ENCODE measurements at places on chromosomes 1 and 21. TPM values are rescaled to one million over a fixed set of nuclear protein-coding genes. Genes with fewer than 3 reads are reported as not detected.

ZNF281 gene
- total RNA-seq = 17.5 TPM

DNA sequence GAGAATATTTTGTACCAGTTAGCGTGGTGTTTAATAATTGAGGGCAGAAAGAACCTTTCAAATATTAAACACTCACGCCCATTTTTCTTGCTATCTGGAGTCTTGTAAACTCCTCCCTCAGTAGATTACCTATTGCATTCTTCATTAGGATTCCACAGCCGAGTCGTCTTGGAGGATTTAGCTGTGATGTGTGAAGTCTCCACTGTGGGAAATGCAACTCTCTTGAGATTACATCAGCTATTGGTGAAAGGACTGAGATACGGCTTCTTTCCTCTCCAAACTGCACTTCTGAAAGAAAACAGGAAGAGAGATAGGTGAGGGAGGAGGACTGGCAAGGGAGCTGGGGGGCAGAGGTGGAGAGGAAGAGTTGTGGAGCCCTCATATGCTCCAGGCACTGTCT lies 36.1 kb downstream of the ACTA1 start:
- DNase-seq = no peak

TCEA3 gene
- not detected for total RNA-seq

DNA sequence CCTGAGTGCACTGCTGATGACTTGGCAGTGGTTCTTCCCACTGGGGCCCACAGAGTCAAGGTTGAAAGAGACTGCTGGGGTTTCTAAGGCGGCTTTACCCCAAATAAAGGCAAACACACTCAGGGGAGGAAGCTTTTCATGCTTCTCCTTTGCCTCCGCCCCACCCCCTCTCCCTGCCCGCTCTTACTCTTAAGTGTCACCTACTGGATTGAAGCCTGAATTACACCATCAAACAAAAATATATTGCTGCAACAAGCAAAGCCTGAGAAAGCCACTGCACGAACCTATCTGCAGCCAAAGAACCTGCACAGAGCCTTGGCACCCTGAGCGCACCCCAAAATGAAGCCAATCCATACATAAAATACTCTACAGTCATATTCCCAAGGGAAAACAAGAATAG lies 63.1 kb downstream of the PTGFR start:
- DNase-seq = peak; percentile 0

S100A9 gene
- 88.9 TPM for total RNA-seq

- DNase-seq = peak; percentile 43
Observed at GRCh38 chr1:95084317-95085176, 11.8 kb upstream of the ALG14 start.

GRCh38 chr1:230283678-230284077 lies 142.5 kb downstream of the PGBD5 start:
- no peak for DNase-seq

NPHS2 gene
- not detected for total RNA-seq

GRCh38 chr1:241131636-241132194 lies 225.3 kb downstream of the RGS7 start:
- no peak for DNase-seq

DNA sequence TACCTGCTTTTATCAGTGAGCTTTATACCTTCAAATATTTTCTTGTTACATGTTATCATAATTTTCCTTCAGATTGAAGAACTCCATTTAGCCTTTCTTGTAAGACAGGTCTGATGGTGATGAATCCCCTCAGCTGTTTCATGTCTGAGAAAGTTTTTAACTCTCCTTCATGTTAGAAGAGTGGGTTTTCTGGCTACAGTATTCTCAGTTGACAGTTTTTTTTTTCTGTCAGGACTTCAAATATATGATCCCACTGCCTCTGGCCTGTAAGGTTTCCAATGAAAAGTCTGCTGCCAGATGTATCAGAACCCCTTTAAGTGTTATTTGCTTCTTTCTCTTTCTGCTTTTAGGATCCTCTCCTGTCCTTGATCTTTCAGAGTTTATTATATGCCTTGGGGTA lies 248.2 kb downstream of the LBR start:
- DNase-seq = peak; percentile 9

- peak; percentile 3 for DNase-seq
Observed at GRCh38 chr1:101748077-101748476, 248.6 kb downstream of the OLFM3 start.

- DNase-seq = no peak
Observed at GRCh38 chr1:229627003-229627402, 956 bp downstream of the URB2 start.

SH2D1B gene
- total RNA-seq = under 0.01 TPM

GRCh38 chr1:55559161-55559611 lies 344.0 kb upstream of the USP24 start:
- DNase-seq = no peak

DNA sequence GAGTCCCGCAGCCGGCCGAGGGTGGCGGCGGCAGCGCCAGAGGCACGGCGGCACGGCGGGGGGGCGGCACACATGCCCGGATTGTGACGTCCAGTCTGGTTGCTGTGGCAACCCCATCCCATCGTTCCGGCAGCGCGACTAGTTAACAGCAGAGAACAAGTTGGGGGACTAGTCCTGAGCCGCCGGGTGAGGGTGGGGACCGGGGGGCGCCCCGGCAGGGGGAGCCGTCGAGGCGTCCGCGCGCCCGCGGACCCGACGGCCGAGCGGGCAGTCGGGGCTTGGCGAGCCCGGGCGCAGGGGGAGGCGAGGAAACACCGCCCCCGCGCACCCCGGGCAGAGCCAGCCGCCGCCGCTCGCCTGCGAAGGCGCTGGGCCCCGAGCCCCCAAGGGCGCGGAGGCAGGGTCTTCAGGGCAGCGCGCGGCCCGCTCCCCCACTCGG lies at the start of gene CHD5:
Gene CHD5, minus strand, starts transcription at position 54 of the 439 bp plus-strand sequence. CDS start 298 bp downstream, outside the sequence.
- DNase-seq = no peak

DNA sequence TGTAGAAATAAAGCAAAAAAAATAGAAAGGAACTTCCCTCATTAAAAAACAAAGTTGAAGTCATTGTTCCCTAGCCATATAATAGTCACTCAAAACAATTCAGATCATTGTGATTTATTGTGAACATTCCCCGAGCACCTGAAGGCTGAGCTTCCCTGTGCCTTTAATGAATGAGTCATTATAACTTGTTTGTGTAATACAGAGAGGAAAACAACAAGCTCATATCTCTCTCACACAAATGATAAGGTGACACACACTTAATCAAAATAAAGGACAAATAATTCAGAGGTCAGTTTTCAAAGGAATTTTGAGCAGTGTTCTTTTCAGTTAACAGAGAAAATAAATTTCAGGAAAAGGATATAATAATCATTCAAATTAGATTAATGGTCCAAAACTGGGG lies 326.2 kb downstream of the DUSP10 start:
- no peak for DNase-seq

GRCh38 chr1:184297244-184297750 lies 89.5 kb upstream of the C1orf21 start:
- no peak for DNase-seq

FAM72C gene
- total RNA-seq = not detected

CD5L gene
- total RNA-seq = not detected

RBM11 gene
- 4.3 TPM for total RNA-seq

DNA sequence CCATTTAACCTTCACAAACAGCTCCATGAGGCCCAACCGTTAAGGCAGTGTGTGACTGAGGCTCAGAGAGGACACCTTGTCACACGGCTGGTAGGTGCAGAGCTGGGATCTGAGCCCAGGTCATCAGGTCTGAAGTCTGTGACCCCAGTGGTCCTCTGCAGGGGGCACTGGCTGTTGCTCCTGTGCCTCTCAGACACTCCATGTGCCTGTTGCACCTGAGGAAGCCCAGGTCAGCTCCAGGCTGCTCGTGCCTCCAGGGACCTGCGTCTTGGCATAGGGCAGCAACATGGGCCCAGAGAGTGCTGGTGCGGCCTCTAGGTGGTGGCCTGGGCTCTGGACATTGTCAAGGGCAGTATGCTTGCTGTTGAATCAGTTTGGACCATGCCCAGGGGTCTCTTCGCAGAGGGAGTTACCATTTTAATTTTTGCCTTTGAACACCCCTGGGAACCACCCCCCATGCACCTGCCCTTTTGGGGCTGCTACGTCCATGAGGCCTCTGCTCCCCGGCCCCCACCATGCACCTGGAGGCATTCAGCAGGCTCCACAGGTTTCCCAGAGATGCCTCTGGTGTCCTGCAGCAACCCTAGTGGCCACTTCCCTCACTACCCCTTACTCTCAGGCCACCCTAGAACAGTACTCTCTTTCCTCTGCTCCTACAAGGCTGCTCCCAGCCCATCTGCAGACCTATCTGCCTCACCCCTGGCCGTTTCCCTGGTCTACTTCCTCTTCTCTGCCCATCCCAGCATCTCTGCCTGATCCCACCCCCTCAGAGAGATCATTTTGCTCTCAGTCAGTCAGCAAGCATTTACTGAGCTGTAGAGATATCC lies 25.2 kb upstream of the EPS8L3 start:
- no peak for DNase-seq

HSD3B2 gene
- not detected for total RNA-seq

SLC25A44 gene
- 13.2 TPM for total RNA-seq

MRPL24 gene
- 16.2 TPM for total RNA-seq

DNA sequence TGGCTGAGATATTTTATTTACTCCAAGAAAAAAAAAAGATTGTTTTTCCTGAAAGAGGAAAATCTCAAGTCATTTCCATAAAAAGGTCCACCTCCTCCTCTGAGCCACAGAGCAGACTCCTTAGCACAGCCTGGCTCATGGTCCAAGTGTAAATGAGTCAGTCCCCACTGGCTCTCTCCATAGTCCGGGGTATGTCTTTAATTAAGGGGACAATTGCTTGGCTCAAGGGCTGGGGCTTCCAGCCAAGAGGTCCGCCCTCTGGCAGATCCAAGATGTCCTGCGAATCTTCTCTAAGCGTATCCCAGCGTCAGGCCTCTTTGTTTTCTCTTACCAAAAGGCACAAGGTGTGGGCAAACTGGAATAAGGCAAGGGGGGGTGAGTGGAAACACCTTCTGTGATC lies 33.3 kb downstream of the FOXD2 start:
- no peak for DNase-seq

DNA sequence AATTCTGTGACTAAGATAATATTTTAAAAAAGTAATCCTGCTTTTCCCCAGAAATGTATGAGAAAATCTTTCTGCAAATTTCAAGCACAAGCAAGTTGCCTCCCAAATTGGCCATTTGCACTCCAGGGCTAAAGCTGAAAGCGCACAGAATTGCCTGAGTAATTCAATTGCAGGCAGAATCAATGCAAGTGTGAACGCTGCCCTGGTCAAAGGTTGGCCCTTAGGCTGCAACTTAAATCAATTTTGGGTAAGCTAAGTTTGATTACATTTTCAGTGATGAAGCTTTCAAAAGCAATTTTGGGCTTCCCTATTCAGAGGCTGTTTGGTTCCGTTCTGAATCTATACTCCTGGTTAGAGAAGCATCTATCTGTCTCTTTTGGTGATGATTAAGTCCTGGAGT lies 501.8 kb upstream of the ZRANB2 start:
- DNase-seq = no peak

DNA sequence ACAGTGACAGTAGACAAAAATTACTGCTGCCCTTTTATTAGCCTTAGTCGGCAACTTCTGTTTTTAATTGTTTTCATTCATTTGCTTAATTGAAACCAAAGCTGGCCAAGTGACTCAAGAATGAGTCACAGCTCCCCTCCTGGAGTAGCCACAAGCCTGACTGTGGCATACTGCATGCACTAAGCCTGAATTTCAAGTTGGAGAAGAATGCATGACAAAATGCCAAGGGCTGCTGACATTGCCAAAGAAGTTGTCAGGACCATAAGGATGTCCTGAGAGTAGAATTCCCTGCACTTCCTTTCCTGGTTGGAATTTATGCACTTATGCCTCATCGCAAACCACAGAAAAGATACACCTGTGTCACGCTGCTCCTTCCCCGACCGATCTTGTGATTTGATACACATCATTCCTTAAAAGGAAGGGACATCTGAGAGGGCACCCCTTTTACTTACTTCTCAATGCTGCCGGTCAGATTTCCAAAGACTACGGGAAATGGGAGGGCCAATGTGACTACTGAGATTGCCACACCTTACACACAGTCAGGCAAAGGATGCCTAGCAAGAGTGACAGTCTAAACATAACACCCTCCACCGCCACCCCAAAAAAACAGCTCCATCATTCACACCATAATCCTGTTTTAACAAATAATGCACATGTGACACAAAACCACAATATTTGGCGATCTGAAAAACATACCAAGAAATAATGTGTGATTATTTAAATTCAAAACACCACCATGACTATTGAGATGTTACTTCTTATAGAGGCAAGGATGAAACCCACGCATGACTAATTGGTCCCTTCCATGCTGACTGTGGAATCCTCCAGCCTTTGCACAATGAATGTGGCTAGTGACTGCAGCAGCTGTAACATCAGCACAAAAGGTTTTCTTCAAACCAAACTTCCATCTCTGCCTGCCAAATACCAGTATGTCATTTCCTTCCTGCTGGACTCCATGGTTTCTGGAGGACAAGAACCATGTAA lies 28.2 kb downstream of the VAV3 start:
- peak; percentile 84 for DNase-seq

DNA sequence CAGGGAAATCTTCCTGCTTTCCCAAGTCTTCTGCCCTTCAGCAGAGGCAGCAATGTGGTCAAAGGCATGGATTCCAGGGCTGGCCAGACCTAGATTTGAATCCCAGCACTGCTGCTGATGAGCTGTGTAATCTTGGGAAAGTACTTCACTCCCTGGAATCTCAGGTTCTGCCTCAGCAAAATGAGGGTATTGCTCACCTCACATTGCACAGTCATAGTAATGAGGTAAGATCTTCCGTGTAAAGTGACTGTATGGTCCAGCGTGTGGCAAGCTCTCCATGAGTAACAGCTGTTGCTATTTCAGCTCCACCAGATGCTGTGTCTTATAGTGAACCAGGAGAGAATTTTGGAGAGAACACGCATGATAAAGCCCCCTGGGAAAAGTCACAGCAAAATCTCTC lies 56.1 kb upstream of the F3 start:
- DNase-seq = no peak

DNA sequence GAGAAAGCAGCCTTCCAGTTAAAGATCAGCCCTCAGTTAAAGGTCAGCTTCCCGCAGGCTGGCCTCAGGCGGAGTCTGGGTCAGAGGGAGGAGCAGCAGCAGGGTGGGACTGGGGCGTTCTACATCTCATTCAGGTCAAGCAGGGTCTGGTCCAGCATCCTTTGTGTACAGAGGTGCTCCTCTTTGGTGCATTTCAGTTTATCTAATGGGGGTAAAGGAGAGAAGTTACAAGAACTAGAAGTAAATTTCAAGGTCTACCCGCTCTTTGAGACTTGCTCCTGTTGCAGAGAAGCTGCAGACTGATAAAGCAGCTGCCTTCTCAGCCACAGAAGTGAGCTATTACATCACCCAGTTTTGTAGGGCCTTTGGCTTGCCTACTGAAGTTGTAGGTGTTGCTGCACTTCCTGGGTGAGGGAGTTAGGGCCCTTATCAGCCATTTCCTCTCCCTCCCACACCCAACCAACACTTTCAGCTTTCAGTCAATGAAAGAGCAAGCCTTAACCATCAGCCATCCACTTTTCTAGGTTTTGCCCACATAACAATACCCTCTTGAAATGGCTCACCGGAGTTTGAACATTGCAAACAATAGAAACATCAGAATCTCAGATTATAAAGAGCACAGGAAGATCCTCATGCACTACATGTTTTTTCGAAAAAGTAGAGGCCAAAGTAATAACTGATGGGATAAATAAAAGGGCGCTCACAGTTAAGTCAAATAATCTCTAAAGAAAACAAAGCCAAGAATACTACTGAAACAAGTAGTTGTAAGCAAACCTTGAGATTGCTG lies 2.8 kb upstream of the NUP210L start:
- DNase-seq = peak; percentile 55

KDF1 gene
- total RNA-seq = under 0.01 TPM

SLC45A1 gene
- total RNA-seq = 0.27 TPM

GRCh38 chr1:39613250-39613649 lies 26.2 kb downstream of the HEYL start:
- no peak for DNase-seq

- DNase-seq = no peak
Observed at GRCh38 chr21:44911068-44911383, 9.7 kb downstream of the ITGB2 start.

GRCh38 chr1:36178471-36179219 lies 22.7 kb downstream of the MAP7D1 start:
- no peak for DNase-seq

Measured in hematopoietic multipotent progenitor cell (in vitro differentiated cells).